ENCODE measurements at places on chromosomes 11 and 22.

DNA sequence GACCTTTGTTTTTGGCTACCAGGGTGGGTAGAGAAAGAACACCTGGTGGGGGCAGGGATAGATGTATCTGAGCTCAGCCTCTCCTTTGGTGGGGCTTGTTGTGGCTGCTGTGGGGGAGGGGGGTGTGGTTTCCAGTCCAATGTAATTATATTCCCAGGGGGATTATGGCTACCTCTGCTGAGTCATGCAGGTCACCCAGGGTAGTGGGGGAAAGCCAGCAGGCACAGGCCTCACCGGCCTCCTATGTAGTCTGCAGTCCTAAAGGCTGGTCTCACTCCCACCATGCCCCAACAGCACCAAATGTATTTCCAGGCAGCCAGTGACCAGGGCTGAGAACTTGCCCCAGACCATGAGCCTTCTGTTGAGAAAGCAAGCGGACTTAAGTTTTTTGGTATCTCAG, 119.6 kb downstream of the DYNC2H1 start:
- no peak for DNase-seq

DNA sequence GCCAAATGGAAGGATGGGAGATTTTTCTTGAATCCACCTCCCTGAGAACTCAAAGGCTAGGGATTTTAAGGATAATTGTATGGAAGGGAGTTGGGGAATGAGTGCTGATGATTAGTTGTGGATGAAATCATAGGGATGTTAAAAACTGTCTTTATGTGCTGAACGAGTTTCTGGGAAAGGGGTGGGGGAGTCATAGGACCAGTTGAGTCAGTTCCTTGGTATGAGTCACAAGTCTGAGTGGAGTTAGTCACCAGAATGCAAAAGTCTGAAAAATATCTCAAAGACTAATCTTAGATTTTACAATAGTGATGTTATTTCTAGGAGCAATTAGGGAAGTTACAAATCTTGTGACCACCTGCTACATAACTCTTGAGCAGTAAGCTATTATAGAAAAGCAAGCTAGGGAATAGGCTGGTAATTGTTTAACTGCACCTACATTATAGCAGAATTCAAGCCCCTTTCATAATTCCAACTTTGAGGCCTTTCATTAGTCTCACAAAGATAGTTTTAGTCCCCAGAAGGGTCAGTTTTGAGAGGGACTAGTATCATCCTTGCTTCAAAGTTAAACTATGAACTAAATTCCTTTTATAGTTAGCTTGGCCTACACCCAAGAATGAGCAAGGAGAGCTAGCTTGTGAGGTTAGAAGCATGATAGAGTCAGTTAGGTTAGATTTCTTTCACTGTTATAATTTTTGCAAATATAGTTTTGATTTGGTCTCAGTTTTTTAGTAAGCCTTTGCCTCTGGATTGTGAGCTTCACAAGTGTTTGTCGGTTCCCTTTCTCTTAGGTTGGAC, 668.0 kb downstream of the ETS1 start:
- no peak for DNase-seq

DNA sequence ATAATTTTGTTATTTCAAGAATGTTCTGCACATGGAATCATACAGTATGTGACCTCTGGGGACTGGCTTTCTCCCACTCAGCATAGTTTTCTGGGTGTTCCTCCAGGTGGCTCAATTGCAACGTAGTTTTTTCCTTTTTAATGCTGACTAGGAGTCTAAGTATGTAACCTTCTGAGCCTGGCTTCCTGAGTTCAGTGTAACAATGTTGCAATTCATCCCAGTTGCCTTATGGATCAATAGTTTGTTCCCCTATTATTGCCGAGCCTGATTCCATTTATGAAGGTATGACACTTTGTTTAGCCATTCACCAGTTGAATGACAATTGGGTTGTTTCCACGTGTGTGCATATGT, 128.3 kb downstream of the CRYBB2 start:
- DNase-seq = no peak

GRCh38 chr22:35522225-35523149, 18.1 kb upstream of the RASD2 start:
- DNase-seq = no peak

DNA sequence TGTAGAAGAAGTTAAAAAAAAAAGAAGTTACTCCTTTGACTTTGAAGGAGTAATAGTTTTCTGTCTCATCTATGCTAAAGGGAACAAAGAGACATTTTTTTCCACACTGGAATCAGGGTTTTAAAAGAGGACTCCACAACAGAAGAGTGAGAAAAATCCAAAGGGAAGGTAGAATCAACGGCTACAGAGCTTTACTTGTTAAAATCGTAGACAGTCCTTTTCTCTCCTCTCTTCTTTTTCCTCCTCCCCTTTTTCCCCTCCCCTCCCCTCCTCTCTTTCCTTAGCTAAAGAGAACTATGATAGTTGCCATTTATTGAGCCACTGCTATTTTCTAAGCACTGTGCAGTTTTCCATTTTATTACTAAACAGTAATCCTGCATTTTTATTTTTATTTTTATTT, 29.2 kb downstream of the DDIAS start:
- no peak for DNase-seq

Measured in CMK (cell line).